Caco-2 (cell line): ENCODE measurements at places on chromosomes 3 and 15. TPM values are rescaled to one million over a fixed set of nuclear protein-coding genes. Genes with fewer than 3 reads are reported as not detected.

Gene GPR27
- total RNA-seq, result 0.32 and 0.39 TPM in 2 replicates

Gene GRK7
- total RNA-seq, result not detected in 2 replicates

Gene KIF23
- total RNA-seq, result 67.1 and 74.2 TPM in 2 replicates

Gene MITF
- 3.9 and 4.3 TPM in 2 replicates for total RNA-seq

Gene CHRD
- total RNA-seq, result 5.5 and 6.4 TPM in 2 replicates

Gene PLCL2
- total RNA-seq, result 0.07 TPM in 1 of 2 replicates, not detected in the other

Gene MLF1
- total RNA-seq, result not detected in 2 replicates

Gene AMIGO3
- not detected in 2 replicates for total RNA-seq

DNA sequence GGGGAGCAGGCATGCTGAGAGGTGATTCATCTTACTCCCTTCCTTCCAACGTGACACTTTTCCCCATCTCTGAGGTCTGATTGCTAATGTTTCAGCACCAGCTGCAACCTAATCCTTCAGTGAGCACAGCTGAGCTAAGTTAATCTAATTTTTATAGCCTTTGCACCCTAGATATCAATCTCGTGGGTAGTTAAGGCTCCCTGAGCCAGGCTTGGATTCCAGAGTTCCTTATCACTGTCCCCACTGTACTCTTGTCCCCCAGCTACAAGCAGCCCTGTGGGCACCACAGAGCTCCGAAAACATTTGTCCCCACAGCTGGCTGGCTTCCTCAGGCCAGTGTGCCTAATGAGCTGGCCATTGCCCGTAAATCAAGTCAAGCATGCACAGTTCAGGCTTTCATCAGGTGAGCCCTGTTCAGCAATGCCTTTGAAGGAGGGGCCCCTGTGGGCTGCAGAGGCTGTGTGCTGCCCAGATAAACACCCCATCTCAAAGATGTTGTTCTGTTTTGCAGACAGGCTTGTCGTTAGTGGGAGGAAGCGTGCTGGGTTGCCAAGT, 376.9 kb upstream of the RASGRP1 start:
- H3K4me1 ChIP-seq, result peaks cover 8% of the 10 kb centered on the region
- no peak overlapping the region for H3K4me3 ChIP-seq
- DNase-seq, result peak; percentile 39
- no peaks in the 10 kb centered on the region for H3K27me3 ChIP-seq
- no peak overlapping the region for H3K27ac ChIP-seq

DNA sequence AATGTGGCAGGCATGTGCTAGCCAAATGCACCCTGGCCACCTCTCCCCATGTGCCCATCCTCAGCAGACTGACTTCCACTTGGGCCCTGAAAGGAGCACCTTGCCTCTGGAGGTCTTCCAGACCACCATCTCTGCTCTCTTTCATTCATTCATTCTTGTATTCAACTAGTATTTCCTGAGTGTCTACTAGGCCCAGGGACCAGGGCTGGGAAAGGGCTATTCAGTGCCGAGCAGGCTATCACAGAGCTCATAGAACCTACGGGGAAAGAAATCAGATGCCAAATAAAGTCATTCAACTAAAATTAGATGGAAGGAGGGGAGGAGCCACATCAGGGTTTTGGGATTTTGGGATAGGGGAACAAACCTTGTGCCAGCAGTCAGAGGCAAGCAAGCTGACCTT, 18.9 kb downstream of the PRR23A start:
- H3K4me1 ChIP-seq, result no peaks in the 10 kb centered on the region
- no peak overlapping the region for H3K4me3 ChIP-seq
- H3K27ac ChIP-seq, result no peak overlapping the region
- no peaks in the 10 kb centered on the region for H3K36me3 ChIP-seq

GRCh38 chr3:177597311-177598096, 400.2 kb upstream of the TBL1XR1 start:
- H3K27me3 ChIP-seq, result no peaks in the 10 kb centered on the region
- H3K27ac ChIP-seq, result no peak overlapping the region
- H3K4me1 ChIP-seq, result peaks cover 21% of the 10 kb centered on the region
- no peak overlapping the region for H3K4me3 ChIP-seq

GRCh38 chr3:28867836-28868235, 413.0 kb upstream of the RBMS3 start:
- no peaks in the 10 kb centered on the region for H3K27me3 ChIP-seq
- H3K36me3 ChIP-seq, result no peaks in the 10 kb centered on the region
- no peaks in the 10 kb centered on the region for H3K4me1 ChIP-seq
- H3K27ac ChIP-seq, result no peak overlapping the region
- no peak for DNase-seq

DNA sequence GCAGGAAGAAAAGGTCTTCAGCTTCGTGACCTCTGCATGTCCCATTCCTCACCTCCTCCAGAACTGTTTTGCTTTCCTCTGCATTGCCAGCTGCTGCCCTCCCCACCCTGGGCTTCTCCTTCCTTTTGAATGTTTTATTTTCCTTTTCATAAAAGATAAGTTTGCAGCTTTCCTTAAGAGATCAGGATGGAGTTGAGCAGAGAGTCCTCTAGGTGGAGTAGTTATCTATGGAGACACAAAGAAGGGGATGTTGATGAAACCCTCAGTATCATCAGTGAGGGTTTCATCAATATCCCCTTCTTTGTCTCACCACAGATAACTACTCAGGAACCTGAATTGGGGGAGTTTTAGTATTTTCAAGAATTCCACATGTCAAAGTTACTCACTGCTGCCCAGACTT, 19.0 kb upstream of the SLC25A36 start:
- DNase-seq, result peak; percentile 41
- no peaks in the 10 kb centered on the region for H3K27me3 ChIP-seq
- H3K4me1 ChIP-seq, result peaks cover 8% of the 10 kb centered on the region
- H3K36me3 ChIP-seq, result no peaks in the 10 kb centered on the region
- no peak overlapping the region for H3K4me3 ChIP-seq
- no peak overlapping the region for H3K27ac ChIP-seq

GRCh38 chr3:52415800-52416199, 29.1 kb downstream of the SEMA3G start:
- H3K4me1 ChIP-seq, result peaks cover 8% of the 10 kb centered on the region
- H3K36me3 ChIP-seq, result no peaks in the 10 kb centered on the region
- DNase-seq, result no peak
- H3K27me3 ChIP-seq, result no peaks in the 10 kb centered on the region
- H3K4me3 ChIP-seq, result no peak overlapping the region
- H3K27ac ChIP-seq, result no peak overlapping the region

DNA sequence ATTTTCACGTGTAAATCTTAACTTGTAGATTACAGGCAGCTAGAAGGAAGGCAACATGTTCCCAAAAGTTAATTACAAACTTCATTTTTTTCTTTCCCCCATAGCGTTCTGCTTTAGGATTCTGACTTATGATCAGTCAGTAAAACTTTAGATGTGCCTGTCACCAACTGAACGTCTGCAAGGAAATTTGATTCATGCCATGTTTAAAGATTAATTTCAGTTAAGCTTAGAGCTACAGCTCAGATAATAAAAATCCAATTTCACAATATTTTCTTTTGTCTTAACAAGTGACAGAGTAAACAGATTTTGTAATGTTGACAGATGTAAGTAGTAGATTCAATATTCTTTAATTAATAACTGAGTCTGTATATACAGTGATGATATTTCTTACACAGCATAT, 253.1 kb downstream of the NFKBIZ start:
- H3K4me1 ChIP-seq, result no peaks in the 10 kb centered on the region
- H3K27me3 ChIP-seq, result no peaks in the 10 kb centered on the region
- DNase-seq, result no peak
- H3K4me3 ChIP-seq, result no peak overlapping the region

- no peaks in the 10 kb centered on the region for H3K27me3 ChIP-seq
- H3K27ac ChIP-seq, result no peak overlapping the region
- H3K4me1 ChIP-seq, result peaks cover 10% of the 10 kb centered on the region; the same call in 1 of the 2 replicates
- H3K4me3 ChIP-seq, result no peak overlapping the region
Observed at GRCh38 chr3:42493126-42493797, 9.2 kb upstream of the VIPR1 start.

GRCh38 chr3:60298141-60298540, 953.1 kb downstream of the FHIT start:
- no peaks in the 10 kb centered on the region for H3K36me3 ChIP-seq
- H3K27ac ChIP-seq, result no peak overlapping the region
- H3K4me3 ChIP-seq, result no peak overlapping the region

- H3K27ac ChIP-seq, result no peak overlapping the region
- peaks cover 3% of the 10 kb centered on the region; the same call in 1 of the 2 replicates for H3K4me1 ChIP-seq
- no peaks in the 10 kb centered on the region for H3K27me3 ChIP-seq
- no peak for DNase-seq
Observed at GRCh38 chr15:42591238-42591934, 16.0 kb downstream of the STARD9 start.

DNA sequence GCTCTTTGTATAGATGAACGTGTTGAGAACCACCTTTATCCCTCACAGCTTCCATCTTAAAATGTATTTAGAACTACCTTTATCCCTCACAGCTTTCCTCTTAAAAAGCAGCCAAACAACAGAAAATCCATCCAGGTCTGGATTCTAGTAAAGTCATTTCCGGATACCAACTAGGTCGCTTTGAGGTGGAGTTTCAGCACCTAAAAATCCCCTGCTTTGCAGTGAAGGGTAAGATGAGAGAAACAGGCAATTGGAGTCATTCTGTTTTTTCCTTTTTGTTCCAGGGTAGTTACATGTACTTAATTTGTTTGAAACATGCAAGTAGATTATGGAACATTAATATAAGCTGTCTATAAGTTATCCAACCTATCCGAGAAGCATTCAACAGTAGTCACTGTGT, 192.0 kb downstream of the UBE2E2 start:
- no peak overlapping the region for H3K27ac ChIP-seq
- 0 out of 2 replicates have a peak, but pooled peaks cover 3% of the 10 kb centered on the region for H3K4me1 ChIP-seq
- H3K4me3 ChIP-seq, result no peak overlapping the region
- H3K36me3 ChIP-seq, result no peaks in the 10 kb centered on the region

DNA sequence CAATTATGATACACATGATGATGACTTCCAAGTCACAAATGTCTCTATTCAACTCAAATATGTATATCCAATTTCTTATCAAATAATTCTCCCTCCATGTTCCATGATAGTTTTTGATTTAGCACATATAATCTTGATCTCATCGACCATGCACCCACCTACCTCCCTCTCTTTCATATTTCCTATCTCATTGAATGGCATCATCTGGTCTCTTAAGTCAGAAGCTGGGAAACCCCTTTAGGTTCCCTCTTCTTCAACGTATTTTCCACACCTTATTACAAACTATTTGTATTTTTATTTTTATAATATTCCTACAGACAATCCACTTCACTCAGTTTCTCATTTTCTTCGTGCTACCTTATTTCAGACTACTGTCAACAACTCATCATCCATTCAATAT, 56.9 kb upstream of the DPH6 start:
- H3K27ac ChIP-seq, result no peak overlapping the region
- H3K4me1 ChIP-seq, result no peaks in the 10 kb centered on the region
- no peak overlapping the region for H3K4me3 ChIP-seq
- DNase-seq, result no peak

DNA sequence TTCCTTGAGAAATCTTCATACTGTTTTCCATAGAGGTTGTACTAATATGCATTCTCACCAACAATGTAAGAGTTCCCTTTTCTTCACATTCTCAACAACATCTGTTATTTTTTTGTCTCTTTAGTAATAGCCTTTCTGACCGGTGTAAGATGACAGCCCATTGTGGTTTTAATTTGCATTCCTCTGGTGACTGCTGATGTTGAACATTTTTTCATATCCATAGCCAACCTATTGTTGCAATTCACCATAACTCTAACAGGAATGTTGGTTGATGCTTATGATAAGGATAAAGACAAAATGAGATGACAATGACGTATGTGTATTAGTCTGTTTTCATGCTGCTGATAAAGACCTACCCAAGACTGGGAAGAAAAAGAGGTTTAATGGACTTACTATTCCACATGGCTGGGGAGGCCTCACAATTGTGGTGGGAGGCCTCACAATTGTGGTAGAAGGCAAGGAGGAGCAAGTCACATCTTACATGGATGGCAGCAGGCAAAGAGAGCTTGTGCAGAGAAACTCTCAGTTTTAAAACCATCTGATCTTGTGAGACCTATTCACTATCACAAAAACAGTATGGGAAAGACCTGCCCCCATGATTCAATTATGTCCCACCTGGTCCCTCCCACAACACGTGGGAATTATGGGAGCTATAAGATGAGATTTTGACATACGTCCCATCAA, 37.6 kb upstream of the RHCG start:
- H3K4me3 ChIP-seq, result no peak overlapping the region
- H3K36me3 ChIP-seq, result no peaks in the 10 kb centered on the region
- no peak overlapping the region for H3K27ac ChIP-seq
- H3K27me3 ChIP-seq, result no peaks in the 10 kb centered on the region
- DNase-seq, result no peak

- no peaks in the 10 kb centered on the region for H3K27me3 ChIP-seq
- H3K4me3 ChIP-seq, result no peak overlapping the region
- 0 out of 2 replicates have a peak, but pooled peaks cover 3% of the 10 kb centered on the region for H3K4me1 ChIP-seq
- H3K36me3 ChIP-seq, result no peaks in the 10 kb centered on the region
- no peak for DNase-seq
Observed at GRCh38 chr15:92848852-92849598, 51.1 kb upstream of the CHD2 start.

GRCh38 chr15:73678498-73678897, 5.7 kb upstream of the CD276 start:
- no peaks in the 10 kb centered on the region; the same call in 1 of the 2 replicates for H3K4me1 ChIP-seq
- DNase-seq, result no peak
- H3K36me3 ChIP-seq, result no peaks in the 10 kb centered on the region

DNA sequence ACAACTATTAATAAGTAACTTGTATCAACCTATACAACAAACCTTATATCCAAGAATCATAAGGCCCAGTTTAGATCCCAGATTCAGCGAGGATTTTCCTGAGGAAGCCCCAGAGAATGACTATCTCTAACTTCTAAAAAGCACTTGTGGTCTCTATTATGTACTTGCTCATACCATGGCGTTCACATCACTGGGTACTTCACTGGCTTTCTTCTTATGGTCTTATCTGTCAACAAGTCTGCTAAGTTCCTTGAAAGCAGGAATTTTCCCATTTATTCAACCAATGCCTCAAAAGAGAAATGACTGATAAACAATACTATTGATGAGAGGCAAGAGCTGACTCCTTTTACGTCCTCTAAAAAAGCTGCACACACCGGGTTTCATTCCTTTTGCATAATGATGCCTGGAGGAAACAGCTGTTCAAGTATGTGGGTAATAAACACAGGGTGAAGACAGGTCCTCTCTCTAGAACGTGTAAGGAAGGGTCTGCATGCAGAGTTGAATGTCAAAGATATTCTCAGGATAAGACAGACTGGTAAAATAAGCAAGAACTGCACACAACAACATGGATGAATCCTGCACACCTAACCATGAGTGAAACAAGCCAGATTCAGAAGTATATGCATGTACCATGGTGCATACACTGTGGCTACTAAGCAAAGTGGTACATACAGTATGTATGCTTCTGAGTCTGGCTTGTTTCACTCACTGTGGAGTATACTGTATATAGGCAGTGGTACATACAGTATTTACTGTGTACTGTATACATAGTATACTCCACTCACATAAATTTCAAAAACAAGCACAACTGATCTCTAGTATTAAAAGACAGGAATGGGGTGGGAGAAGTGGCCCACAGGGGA, 408.7 kb downstream of the SHQ1 start:
- H3K4me1 ChIP-seq, result peaks cover 9% of the 10 kb centered on the region; the same call in 1 of the 2 replicates
- no peaks in the 10 kb centered on the region for H3K27me3 ChIP-seq
- no peak overlapping the region for H3K27ac ChIP-seq
- no peak for DNase-seq

GRCh38 chr15:39685999-39686613, 96.5 kb downstream of the FSIP1 start:
- peaks cover 45% of the 10 kb centered on the region for H3K4me1 ChIP-seq
- H3K27ac ChIP-seq, result no peak overlapping the region
- no peak overlapping the region for H3K4me3 ChIP-seq
- no peaks in the 10 kb centered on the region for H3K27me3 ChIP-seq
- H3K36me3 ChIP-seq, result no peaks in the 10 kb centered on the region
